ENCODE measurements at places on chromosomes 2 and 18.
A peak's percentile ranks its signal among the peaks of the same experiment; 100 is the strongest.

DNA sequence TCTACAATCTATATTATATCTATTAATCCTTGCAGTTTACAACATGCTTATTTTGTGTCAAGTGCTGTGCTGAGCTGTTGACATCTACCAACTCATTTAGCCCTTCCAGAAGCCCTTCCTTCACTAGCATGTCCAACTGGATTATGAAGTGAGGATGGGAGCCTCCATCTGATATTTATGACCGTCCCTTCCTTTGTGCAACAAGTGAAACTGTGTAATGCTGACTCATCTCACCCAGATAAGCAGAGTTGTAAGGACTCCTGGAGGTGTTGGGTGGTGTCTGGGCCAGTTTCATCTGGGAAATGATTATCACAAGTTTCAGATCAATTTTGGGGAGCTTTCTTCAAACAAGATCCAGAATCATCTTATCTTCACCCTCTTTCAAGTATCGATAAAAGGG is 156.6 kb upstream of the ETAA1 start:
- DNase-seq, result no peak

- no peak for DNase-seq
Measured at GRCh38 chr2:37585295-37585908, 86.0 kb downstream of the CDC42EP3 start.

GRCh38 chr18:13159579-13159978 is 59.0 kb upstream of the LDLRAD4 start:
- DNase-seq, result no peak

DNA sequence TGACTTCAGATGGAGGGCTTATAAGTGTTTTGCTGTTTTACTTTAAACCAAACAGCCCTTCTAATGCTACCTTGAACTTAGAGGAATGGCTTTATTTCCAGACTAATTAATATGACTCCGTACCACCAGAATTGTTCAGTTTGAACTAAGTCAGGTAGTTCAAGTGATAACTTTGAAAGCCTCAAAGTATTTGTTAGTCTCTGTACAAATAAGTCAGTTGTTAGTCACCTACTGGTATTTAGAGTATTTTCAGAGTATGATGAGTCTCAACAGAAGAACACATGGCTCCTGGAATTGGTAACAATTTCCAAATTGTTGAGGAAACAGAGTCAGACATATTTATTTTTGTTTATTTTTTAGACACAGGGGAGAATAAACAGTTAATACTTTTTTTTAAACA is 381.8 kb upstream of the NRXN1 start:
- DNase-seq, result no peak

- peak; percentile 12 for DNase-seq
Measured at GRCh38 chr2:86068136-86068588, 37.5 kb downstream of the POLR1A start.

DNA sequence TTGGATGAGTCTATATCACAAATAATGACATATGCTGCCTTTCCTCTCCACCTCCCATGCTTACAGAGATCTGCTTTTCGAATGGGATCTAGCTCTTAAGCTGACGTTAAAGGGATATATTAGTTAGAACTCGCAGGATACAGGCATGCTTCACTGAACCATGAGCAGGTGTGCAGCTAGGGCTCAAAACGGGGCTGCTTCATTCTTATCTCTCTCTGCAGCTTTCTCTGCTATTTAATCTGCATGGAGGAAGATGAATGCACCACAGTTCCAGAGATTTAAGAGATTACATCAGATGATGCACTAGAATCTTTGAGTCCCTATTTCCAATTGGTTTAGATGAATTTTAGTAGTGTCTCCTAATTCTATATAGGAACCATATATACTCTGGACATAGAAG is 327.0 kb downstream of the RAD51AP2 start:
- DNase-seq, result no peak

GRCh38 chr2:241133436-241133820 is 15.8 kb downstream of the PASK start:
- no peak for DNase-seq

GRCh38 chr2:156918410-156918809 is 339.1 kb upstream of the GALNT5 start:
- no peak for DNase-seq

DNA sequence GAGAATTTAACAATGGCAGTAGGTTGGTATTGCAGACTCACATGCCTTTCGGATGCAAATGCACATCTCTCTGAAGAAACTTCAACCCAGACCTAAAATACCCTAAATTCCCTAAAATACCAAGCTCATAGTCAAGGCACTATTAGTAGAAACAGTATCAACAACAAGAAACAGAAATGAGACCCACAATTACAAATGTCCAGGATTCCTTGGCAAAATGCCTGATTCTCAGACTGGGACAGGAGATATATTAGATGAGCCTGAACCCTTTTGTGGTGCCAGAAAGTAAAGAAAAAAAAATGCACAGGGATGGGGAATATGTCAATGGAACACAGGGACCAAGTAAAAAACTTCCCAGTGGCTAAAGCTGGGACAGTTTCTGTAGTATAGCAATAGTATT is 77.2 kb downstream of the NAT8 start:
- DNase-seq, result no peak

- DNase-seq, result no peak
Measured at GRCh38 chr2:57602733-57603132, 443.9 kb upstream of the VRK2 start.

DNA sequence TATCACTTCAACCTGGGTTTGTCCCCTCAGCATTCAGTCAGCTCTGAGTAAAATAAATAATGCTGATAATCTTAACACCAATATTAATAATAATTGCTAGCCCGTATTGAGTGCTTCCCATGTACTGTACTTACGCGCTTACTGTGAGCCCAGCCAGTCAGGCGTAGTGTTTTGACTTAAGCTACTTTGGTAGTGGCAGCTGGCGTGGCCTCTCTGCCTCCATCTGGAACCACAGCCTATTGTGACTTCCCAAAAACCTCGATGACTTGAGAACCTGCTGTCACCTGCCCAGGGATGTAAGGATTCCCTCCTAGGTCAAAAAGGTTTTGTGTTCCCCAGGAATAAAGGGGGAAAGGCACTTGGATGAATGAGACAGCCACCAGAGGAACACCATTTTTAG is 53.2 kb downstream of the SUMO1 start:
- no peak for DNase-seq

DNA sequence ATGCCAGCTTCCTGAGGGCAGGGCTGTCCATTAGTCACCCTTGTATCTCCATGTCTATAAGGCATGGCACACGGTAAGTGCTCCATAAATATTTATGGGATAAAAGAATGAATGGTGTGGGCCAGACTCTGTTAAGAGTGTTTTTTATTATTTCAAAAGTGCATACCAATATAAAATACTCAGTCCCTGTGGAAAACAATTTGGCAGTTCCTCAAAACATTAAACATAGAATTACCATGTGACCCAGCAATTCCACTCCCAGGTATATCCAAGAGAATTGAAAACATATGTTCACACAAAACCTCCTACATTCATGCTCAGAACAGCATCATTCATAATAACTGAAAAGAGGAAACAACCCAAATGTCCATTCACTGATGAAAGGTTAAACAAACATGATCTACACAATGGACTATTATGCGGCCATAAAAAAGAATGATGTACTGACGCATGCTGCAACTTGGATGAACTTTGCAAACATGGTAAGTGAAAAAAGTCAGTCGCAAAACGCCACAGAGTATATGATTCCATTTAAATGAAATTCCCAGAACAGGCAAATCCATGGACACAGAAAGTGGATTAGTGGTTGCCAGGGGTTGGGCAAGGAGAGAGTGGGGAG is 69.1 kb upstream of the TCF7L1 start:
- no peak for DNase-seq

GRCh38 chr2:118309946-118310680 is 221.8 kb downstream of the INSIG2 start:
- peak; percentile 57 for DNase-seq

DNA sequence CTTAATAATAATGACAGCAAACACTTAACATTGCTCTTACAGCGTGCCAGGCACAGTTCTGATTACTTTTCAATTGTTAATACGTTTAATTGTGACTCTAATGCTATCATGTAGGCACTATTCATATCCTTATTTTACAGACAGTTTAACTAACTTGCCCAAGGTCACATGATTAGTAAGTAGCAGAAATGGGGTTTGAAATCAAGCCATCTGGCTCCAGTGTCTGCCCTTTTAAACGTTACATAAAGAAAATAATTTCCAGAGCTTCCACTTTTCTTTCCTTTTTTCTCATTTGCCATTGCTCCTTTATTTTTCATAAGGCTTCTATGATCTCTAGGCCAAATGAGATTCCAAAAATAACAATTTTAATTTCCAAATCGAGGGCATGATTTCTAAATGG is 50.6 kb upstream of the IKZF2 start:
- DNase-seq, result no peak

DNA sequence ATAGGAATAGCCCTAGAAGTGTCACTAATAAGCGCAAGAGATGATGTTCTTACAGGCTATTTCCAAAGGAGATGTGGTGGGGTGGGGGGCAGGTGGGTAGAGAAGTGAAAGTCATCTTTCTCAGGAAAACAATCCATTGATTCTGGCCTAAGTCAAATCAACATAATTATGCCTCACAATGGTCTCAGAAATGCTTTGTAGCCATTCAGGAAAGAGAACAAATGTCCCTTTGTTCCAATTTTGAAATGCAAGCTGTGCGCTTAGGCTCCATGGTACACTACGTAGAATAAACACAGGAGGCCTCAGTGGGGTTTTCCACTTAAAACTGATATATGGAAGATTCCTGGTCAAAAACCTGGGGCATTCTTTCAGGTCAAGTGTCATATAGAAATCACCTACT is 529.9 kb upstream of the KLHL29 start:
- no peak for DNase-seq

GRCh38 chr2:231413456-231413855 is 17.9 kb downstream of the B3GNT7 start:
- DNase-seq, result no peak

DNA sequence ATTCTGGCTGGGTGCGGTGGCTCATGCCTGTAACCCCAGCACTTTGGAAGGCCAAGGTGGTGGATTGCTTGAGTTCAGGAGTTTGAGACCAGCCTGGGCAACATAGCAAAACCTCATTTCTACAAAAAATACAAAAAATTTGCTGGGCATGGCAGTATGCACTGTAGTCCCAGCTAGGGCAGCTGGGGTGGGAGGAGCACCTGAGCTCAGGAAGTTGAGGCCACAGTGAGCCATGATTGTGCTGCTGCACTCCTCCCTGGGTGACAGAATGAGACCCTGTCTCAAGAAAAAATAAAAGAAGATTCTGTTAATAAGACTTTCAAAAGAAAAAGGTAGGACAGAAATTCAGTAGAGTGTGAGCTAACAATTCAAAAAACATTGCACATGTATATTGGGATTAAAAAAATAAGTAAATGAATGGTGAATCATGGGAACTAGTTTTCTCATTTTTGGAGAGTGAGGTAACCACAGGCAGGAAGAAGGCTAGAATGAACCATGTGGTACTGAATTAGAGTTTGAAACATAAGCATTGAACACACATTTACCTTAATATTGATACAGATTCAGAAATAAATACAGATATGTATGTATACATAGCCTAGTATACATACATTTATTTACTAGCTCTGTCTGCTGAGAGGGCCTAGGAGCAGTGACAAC is 53.5 kb downstream of the NCOA1 start:
- DNase-seq, result no peak

DNA sequence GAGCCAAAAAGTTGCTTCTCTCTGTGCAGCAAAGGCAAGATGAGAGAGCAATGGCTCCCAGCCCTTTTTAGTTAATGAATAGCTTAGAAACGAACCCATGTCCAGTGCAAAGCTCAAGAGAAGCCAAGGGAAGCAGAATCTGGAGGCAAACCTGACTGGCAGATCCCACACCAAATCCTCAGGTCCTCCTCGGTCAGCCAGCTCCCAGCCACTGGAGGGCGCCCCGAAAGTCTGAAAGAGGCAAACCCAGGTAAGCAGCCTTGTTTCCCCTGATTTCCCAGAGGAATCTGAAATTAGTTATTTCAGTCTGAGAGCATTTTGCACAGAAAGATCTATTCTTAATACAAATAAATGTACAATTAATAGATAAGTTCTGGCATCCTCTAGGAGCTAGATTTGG is 71.3 kb upstream of the PID1 start:
- DNase-seq, result no peak

- DNase-seq, result no peak
Measured at GRCh38 chr2:233201258-233202013, 50.0 kb upstream of the ATG16L1 start.

GRCh38 chr2:217966423-217967070 is 36.2 kb downstream of the TNS1 start:
- DNase-seq, result no peak

- DNase-seq, result no peak
Measured at GRCh38 chr2:42923580-42924417, 131.4 kb upstream of the HAAO start.

GRCh38 chr2:70785137-70785911 is 5.1 kb downstream of the FIGLA start:
- peak; percentile 25 for DNase-seq

All from stimulated activated CD4-positive, alpha-beta T cell treated with anti-CD3 and anti-CD28 coated beads, TNF-alpha, amount 100 ng/mL, for 48 hours (primary cell).